Activated naive CD4-positive, alpha-beta T cell treated with anti-CD3 and anti-CD28 coated beads, Interleukin-2, amount 50 U/mL, for 16 hours (primary cell): ENCODE measurements at places on chromosomes 3 and 15.
A peak's percentile ranks its signal among the peaks of the same experiment; 100 is the strongest.

- no peak for DNase-seq
Observed at GRCh38 chr15:81229586-81229985, 32.9 kb downstream of the IL16 start.

GRCh38 chr15:69804786-69805185, 292.9 kb downstream of the TLE3 start:
- DNase-seq = no peak

GRCh38 chr3:191240486-191240885, 41.4 kb downstream of the OSTN start:
- no peak for DNase-seq

- DNase-seq = no peak
Observed at GRCh38 chr3:157379525-157380140, 57.0 kb upstream of the PTX3 start.

GRCh38 chr15:66638377-66638776, 63.7 kb upstream of the SMAD6 start:
- no peak for DNase-seq

DNA sequence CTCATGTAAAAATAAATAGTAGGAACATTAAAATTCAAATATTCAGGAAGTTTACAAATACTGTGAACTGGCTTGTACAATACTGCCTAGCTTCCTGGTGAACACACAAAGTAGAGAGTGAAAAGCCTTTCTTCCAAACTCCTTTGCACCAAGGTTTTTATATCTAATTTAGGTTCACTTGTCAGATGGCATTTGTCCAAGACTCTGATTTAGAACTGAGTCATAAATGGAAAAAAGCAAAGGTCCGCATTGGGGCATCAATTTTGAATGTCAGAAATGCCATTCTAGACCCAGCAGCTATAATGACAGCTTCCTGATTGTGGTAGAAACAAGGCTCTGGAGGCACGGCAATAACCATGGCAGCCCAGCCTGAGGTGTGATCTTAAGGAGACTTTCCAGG, 160.7 kb downstream of the PDE8A start:
- DNase-seq = no peak

- DNase-seq = no peak
Observed at GRCh38 chr15:70154718-70155347, 57.1 kb upstream of the TLE3 start.

DNA sequence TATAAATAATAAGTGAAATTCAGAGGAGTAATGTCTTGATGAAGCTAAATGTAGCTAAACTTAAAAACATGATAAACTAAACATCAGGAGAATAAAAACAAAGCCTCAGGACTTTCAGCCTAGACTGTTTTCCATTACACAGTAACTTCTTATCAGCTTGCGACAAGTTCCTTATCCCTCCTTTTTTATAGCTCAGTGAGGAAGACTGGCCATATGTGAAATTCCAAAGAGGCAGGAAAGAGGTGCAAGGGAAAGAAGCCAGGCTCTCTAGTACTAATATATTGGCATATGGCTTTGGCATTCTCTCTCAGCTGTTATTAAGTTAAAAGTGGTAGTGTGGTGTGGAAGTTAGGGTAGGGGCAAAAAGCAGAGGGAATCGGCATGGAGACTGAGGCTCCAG, 4.4 kb downstream of the COX17 start:
- DNase-seq = no peak

GRCh38 chr3:29164825-29165224, 116.0 kb upstream of the RBMS3 start:
- no peak for DNase-seq

DNA sequence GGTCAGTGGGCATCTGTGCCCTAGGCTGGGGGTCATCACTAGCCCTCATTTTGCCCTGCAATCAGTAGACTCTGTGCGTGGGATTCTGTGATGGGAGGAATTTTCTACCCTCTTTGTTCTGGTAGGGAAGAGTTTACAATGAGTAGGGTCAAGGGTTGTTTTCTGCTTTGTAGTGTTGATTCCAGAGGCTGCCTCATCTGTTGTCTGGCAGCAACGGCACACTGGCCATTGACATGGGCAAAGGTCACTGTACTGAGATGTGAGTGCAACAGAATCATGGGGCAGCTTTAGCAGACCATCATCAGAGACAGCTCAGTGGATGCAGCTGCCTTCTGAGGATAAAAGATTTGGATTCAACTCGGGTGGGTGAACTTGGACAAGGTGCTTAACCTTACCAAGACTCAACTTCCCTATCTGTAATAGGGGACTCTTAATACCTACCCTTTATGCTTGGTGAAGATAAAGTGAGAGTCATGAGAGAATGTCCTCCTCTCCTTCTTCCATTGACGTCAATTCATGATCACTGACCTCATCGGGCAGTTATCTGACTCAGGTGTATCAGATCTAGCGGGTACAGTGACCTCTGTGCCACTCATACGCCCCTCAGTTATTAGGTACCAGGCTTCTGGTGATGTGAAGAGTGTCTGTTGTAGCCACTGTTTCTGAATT, 127.5 kb downstream of the RPLP1 start:
- no peak for DNase-seq

GRCh38 chr15:43489191-43489590, 3.8 kb downstream of the TP53BP1 start:
- no peak for DNase-seq

- DNase-seq = no peak
Observed at GRCh38 chr3:120460862-120461261, 10.1 kb upstream of the FSTL1 start.

- DNase-seq = peak; percentile 42
Observed at GRCh38 chr15:50182219-50183013, 420 bp downstream of the SLC27A2 start.

DNA sequence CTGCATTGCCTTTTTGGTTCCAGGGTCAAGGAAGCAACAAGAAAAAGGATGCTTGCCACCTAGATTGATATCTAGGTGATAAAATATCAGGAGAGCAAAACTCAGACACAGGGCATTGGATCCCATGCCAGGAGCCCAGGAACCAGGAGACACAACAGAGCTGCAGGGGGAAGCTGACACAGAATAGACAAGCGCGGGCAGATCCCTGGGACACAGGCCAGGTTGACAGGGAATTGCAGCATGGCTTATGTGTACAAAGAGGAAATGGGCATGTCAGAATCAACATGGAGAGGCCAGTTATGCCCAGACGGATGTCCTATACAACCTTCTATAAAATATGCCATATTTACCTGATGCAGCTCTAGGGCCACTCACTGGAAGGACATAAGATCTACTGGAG, 84.2 kb downstream of the SEMA6D start:
- DNase-seq = no peak

- no peak for DNase-seq
Observed at GRCh38 chr3:124885466-124886167, 1.5 kb downstream of the ITGB5 start.
